HFFc6 (cell line): ENCODE measurements at places on chromosomes 13 and 19. TPM values are rescaled to one million over a fixed set of nuclear protein-coding genes. Genes with fewer than 3 reads are reported as not detected.

GRCh38 chr13:110592665-110593064 lies 22.7 kb upstream of the NAXD start:
- no peak for DNase-seq
- no peaks in the 10 kb centered on the region for H3K36me3 ChIP-seq
- no peak overlapping the region for H3K4me3 ChIP-seq
- H3K27ac ChIP-seq = no peak overlapping the region
- no peaks in the 10 kb centered on the region for H3K4me1 ChIP-seq

DNA sequence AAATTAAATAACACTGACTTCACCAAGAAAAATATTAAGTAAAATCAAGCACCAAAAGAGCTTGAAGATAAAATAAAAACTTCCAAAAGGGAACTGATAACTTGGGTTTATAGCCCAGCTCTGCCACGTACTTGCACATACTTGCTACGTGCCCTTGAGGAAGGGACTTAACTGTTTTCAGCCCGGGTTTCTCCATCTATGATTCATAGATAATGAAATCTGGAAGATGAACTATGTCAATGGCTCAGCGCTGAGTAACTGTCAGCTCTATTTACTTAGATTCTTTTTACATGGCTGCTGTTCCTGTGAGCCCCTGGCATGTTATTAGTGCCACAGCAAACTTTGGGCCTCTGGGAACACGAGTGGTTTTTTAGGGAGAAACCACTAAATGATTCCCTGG lies 9.6 kb upstream of the ZC3H13 start:
- peaks cover 20% of the 10 kb centered on the region for H3K4me1 ChIP-seq
- DNase-seq = peak; percentile 63
- peak overlapping the region; percentile 67; the same call in 1 of the 2 replicates for H3K27ac ChIP-seq
- H3K36me3 ChIP-seq = no peaks in the 10 kb centered on the region

- H3K36me3 ChIP-seq = no peaks in the 10 kb centered on the region
- no peak for DNase-seq
- peaks cover 18% of the 10 kb centered on the region for H3K4me1 ChIP-seq
- H3K27me3 ChIP-seq = peaks cover 5% of the 10 kb centered on the region
These were observed 94.5 kb downstream of the GNG7 start for GRCh38 chr19:2607712-2608601.

- H3K4me1 ChIP-seq = peaks cover 15% of the 10 kb centered on the region
- DNase-seq = no peak
- peaks cover 28% of the 10 kb centered on the region for H3K36me3 ChIP-seq
- peak overlapping the region; percentile 97 for H3K27ac ChIP-seq
- H3K27me3 ChIP-seq = no peaks in the 10 kb centered on the region
These were observed 332 bp upstream of the SUPT20H start for GRCh38 chr13:37059848-37060192.

DNA sequence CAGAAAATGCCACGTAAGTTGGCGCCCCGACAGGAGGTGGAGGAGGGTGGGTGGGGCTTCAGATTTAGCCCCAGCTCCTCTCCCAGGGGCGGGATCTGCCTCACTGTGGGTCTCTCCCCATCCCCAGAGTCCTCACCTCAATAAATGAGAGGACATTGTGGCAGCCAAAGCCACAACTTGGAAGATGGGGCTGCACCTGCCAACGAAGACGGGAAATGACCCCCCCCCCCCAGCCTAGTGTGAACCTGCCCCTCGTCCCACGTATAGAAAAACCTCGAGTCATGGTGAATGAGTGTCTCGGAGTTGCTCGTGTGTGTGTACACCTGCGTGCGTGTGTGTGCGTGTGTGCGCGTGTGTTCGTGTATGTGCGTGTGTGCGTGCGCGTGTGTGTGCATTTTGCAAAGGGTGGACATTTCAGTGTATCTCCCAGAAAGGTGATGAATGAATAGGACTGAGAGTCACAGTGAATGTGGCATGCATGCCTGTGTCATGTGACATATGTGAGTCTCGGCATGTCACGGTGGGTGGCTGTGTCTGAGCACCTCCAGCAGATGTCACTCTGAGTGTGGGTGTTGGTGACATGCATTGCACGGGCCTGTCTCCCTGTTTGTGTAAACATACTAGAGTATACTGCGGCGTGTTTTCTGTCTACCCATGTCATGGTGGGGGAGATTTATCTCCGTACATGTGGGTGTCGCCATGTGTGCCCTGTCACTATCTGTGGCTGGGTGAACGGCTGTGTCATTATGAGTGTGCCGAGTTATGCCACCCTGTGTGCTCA lies 1.5 kb upstream of the TRAPPC5 start:
- peaks cover 8% of the 10 kb centered on the region for H3K36me3 ChIP-seq
- no peak for DNase-seq
- H3K4me3 ChIP-seq = no peak overlapping the region
- H3K27me3 ChIP-seq = peaks cover 15% of the 10 kb centered on the region
- no peak overlapping the region for H3K27ac ChIP-seq

- peak overlapping the region; percentile 48 for H3K27ac ChIP-seq
- H3K27me3 ChIP-seq = peaks cover 19% of the 10 kb centered on the region
- H3K36me3 ChIP-seq = no peaks in the 10 kb centered on the region
- H3K4me1 ChIP-seq = peaks cover 77% of the 10 kb centered on the region
- H3K4me3 ChIP-seq = peak overlapping the region; percentile 54
- peak; percentile 91 for DNase-seq
These were observed 27.8 kb upstream of the IGFL4 start for GRCh38 chr19:46068345-46069258.

- no peak overlapping the region for H3K27ac ChIP-seq
- H3K27me3 ChIP-seq = peaks cover 9% of the 10 kb centered on the region; the same call in 1 of the 2 replicates
- no peaks in the 10 kb centered on the region for H3K4me1 ChIP-seq
These were observed 29.7 kb upstream of the CPB2 start for GRCh38 chr13:46134494-46134893.

Gene SLC46A3
- total RNA-seq = 2.8 to 3.9 TPM (median 3.9 TPM) in 3 replicates

Gene ZIK1
- 1.6 to 2.6 TPM (median 2.6 TPM) in 3 replicates for total RNA-seq

Gene PALM3
- total RNA-seq = 2.1 and 4.0 TPM in 2 replicates

Gene NCCRP1
- total RNA-seq = not detected in 3 replicates

Gene ZFP82
- total RNA-seq = 1.7 to 3.4 TPM (median 2.4 TPM) in 3 replicates

Gene NLRP4
- not detected in 3 replicates for total RNA-seq
